NCI-H2227 treated with DMSO at 0.1 percent for 48 hours (cell line): ENCODE measurements at places on chromosomes 7 and 10.

GRCh38 chr10:131068760-131069159 is 242.8 kb downstream of the TCERG1L start:
- DNase-seq = no peak

GRCh38 chr10:112820320-112820719 is 129.7 kb upstream of the TCF7L2 start:
- DNase-seq = no peak

DNA sequence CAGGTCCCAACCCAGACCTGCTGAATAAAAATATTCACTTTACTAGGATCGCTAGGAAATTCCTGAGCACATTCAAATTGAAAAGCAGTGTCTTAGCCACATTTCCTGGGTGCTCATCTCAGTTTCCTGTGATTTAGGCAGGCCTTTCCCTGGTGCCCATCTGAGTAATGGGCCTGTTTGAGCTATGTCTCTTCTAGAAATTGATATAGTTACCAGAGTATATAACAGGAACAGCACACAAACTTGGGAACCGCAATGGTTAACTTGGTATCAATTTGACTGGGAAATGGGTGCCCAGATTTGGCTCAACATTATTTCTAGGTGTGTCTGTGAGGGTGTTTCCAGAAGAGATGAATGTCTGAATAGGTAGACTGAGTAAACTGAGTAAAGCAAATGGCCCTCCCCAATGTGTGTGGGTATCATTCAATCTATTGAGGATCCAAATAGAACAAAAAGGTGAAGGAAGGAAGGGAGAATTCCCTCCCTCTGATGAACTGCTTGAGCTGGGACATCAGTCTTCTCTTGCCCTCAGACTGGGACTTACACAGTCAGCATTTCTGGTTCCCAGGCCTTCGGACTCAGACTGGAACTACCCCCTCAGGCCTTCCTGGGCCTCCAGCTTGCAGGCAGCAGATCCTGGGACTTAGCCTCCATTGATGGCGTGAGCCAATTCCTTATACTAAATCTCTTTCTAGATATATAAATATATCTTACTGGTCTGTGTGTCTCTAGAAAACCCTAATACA is 99.1 kb downstream of the CCDC71L start:
- no peak for DNase-seq

DNA sequence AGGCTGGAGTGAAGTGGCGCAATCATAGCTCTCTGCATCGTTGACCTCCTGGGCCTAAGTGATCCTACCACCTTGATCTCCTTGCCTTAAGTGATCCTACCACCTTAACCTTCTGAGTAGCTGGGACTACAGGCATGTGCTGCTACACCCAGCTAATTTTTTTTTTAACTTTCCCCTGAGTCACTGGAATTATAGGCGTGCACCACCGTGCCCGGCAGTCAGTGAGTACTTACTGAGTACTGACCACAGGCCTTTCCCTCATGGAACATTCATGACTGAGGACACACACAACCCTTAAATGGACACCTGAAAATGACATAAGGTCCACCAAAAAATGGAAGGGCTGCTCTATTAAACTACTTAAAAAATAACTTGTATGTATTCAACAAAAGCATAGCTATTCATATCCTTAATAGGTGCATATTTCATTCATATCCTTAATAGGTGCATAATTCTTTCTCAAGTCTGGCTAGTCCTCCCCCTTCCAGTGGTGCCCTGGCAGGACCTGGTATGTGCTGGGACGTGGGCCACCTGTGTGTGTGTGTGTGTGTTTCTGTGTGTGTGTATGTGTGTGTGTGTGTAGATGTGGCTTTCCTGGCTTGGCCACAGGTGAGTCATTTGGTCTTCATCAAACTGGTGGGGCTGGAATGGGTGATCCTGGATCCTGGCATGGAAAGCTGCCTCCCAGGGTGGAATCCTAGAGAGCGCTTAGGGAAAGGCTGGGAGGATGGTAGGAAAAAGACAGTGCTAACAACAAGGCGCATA is 3.5 kb downstream of the FAM180A start:
- DNase-seq = no peak

GRCh38 chr10:129033790-129034272 is 433.2 kb upstream of the MGMT start:
- DNase-seq = no peak
